ENCODE measurements at places on chromosomes 16 and 17.

DNA sequence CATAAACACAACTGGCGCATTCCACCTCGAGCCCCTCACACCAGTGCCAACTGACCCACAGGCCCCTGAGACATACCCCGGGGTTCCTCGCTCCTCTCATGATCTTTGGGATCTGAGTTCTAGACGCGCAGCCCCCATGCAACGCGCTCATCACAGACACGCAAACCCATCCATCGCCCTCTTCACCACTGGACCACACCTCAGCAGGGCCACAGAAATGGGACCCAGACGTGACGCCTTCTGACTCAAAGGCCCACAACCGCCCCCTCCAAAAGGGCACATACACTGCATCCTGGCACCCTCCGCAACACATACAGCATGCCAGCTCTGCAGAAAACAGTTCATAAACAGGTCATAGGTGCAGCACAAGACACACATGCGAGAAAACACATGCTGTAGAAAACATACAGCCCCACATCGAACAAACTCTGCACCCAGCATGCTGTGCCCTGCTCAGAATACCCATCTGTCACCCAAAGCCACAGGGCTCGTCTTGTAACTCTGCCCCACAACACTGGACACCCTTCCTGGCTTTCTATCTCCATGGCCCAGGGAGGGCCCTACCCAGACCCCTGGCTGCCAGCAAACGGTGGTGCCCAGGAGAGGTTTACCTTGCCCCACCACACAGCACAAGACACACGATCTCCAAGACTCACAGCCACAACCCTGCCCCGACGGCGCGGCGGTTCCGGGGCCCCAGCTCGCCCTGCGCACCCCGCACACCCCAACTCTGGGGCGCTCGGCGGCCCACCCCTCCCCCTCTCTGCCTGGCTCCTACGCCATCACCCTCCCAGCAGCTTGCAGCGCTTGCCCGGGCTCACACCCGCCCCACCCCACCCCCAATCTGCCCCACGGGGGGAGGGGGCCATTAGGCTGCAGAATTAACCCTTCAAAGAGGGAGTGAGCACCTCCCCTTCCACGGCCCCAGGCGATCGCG is 887 bp downstream of the ZBTB4 start:
- DNase-seq: no peak

DNA sequence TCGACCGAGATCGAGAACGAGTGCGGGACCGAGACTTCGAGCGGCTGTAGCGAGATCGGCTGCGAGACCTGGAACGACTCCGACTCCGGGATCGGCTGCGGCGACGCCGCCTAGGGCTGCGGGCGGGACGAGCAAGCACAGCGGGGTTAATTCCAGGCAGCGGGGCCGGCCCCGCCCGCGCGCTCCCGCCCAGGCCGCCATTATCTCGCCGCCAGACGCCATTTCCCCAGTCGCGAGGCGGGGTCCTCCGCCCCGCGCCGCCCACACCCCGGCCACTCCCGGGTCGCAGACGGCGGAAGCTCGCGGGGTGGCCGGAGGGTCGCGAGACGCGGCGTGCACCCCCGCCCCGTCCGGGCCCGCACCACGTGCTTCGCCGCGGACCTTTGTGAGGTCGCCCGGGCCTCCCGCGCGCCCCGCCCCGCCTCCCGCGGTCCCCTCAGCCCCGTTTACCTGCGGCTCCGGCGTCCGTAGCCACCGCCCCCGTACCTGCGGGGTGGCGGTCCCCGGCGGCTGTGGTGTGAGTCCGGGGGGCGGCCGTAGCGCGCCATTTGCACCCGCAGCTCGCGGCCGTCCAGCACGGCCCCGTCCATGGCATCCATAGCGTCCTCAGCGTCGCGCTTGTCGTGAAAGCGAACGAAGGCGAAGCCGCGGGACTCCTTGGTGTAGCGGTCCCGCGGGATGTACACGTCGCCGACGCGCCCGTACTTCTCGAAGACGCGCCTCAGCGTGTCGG is 616 bp downstream of the SRSF2 start:
- peak; percentile 74 for DNase-seq

GRCh38 chr16:11543661-11544393 is 42.9 kb downstream of the LITAF start:
- no peak for DNase-seq

DNA sequence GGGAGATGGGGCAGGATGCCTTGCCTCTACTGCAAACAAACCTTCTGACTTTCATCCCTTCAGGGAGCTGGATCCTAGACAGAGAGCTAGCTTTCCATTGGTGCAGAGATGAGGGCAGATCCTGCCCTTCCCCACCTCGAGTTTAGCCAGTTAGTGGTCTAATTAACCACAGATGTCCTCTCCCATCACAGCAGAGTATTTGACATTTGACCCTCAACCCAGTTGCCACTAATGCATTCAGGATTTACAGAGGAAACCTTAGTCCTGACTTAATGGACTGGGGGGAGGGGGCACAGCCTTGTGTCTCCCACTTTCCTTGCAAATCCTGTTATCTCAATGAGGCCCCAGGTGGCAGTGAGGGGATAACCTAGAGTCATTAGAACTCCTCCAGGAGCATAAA is 10.2 kb downstream of the PIP4K2B start:
- no peak for DNase-seq

- DNase-seq: no peak
These were observed 8.2 kb downstream of the TK2 start for GRCh38 chr16:66541388-66542355.

GRCh38 chr17:7711051-7711755 is 6.2 kb downstream of the EFNB3 start:
- DNase-seq: peak; percentile 36

- DNase-seq: no peak
These were observed 39.6 kb upstream of the USP7 start for GRCh38 chr16:9003322-9003721.

All from inflammatory macrophage treated with lipopolysaccharide for 4 hours (primary cell).